Choroid plexus epithelial cell (primary cell): ENCODE measurements at places on chromosomes 3 and 15.
A peak's percentile ranks its signal among the peaks of the same experiment; 100 is the strongest.

DNA sequence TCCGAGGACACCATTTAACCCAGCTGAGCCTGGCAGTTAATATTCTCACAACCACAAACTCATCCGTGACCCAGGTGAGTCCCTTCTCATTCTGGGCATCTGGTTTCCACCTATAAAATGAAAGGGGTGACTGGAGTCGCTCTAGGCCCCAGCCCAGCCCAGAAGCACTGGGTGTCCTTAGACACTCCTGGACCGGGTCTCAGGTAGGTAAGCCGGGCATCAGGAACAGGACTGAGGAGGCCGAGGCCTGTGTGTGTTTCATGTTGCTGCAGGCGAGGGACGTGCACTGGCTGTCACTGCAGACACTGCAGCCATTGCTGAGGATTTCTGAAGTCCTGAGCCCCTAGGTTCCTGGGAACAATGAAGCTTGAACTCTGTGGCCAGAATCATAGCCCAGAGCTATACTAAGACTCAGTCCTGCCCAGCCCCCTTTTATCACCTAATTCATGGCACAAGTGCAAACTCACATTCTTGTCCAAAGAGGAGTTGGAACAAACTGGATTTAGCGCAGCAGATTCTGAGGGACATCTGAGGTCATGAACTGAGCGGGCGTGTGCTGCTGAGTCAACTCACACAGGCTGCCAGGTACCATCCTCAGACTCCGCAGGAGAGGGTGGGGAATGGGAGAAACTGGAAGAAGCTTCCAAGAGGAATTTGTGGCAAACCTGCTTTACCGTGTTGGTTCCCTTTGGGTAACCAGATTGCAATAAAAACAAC, 184.9 kb downstream of the FAM43A start:
- DNase-seq: peak; percentile 45

- no peak for DNase-seq
Measured at GRCh38 chr3:146325170-146325569, 74.3 kb upstream of the PLSCR4 start.

DNA sequence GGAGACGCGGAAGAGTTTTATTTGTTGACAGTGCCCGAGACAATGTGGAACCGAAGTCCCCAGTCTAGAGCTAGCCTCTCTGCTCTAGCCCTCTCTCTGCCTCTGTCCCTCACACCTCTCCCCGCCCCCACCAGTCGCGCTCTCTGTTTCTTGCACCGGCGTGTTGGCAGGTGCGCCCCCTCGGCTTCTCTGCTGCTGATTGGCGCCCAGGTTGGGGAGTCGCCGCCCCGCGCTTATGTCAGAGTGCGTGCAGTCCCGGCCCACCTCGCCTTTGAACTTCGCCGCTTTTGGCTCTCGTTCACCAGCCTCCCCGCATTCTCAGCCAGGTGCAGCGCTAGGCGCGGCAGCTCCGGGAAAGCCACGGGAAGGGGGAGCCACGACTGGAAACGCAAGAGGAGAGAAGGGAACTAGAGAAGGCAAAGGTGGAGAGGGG, at the start of gene SOX14:
SOX14 (plus strand) TSS at position 315 of the 433 bp plus-strand sequence. CDS start 470 bp downstream, outside the sequence.
- DNase-seq: no peak

- DNase-seq: peak; percentile 31
Measured at GRCh38 chr3:72446218-72447058, 401.8 kb downstream of the SHQ1 start.

DNA sequence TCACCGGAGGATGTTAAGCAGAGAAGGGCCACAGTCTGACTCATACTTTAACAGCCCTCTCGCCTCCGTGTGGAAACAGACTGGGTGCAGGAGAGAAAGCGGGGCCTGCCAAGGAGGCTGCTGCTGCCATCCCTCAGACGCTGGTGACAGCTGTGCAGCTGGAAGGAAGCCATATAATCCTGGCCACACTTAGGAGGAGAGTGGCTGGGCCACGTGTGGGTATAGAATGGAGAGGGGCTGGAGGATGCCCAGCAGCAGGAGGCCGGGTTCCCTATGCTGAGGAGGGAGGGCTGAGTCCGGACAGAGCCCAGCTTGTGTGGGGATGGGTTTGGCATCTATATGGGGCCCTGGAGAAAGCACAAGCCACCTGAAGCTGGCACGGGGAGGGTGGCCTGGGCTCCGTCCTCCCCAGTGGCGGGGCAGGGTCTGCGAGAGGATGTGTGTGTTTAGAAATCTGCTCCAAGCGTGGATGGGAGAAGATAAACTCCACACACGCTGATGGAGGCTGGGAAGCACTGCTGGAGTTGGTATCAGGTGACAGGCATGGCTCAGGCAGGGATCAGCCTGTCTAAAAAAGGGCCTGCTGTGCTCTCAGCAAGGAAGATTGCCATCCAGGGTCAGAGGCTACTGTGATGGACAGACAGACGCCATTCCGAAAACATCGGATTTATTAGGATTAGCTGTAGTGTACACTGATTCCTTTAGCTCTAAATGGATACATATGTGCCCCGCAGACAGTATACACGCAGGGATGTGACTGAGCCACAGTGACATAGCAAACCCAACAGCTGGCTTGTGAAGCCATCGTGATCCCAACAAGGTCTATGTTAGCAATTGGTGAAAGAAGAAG, 15.9 kb downstream of the ABTB1 start:
- peak; percentile 39 for DNase-seq

- no peak for DNase-seq
Measured at GRCh38 chr15:58466566-58466965, 34.8 kb downstream of the LIPC start.

DNA sequence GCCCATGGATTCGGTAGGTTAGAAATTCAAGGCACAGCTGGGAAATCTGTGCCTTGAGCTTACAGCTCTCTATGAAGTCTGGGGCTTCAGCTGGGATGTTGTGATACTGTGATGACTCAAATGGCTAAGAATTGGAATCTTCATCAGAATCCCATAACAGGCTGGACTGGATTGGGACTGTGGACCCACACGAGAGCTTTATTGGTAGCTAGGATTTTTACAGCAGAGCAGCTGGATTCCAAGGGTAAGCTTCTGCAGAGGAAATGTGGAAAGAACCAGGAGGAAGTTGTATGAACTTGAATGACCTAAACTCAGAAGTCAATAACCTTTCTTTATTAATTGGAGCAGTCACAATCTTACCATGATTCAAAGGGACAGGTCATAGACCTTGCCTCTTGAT, 1187.1 kb downstream of the ROBO1 start:
- DNase-seq: no peak

- no peak for DNase-seq
Measured at GRCh38 chr3:181726351-181727330, 14.9 kb downstream of the SOX2 start.

- no peak for DNase-seq
Measured at GRCh38 chr15:69086427-69087204, 72.1 kb downstream of the NOX5 start.

- peak; percentile 86 for DNase-seq
Measured at GRCh38 chr15:48896869-48897814, 19.2 kb downstream of the EID1 start.

DNA sequence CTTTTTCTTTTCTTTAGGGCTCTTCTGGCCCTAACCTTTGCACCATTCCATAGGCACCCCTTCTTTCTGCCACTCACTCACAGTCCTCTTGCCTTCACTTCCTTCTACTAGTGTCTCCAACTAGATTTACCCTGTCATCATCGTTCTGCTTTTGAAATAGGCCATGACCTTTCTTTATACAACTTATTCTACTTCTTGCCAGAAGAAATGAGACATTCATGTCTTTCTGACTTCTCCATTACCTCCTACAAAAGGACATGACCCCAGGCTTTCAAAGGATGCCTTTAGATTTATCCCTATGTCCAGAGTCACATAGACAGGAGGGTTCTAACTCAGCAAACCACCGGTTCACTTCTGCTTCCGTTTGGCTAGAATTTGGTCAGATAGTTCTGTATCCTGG, 336.4 kb upstream of the LRRFIP2 start:
- no peak for DNase-seq

DNA sequence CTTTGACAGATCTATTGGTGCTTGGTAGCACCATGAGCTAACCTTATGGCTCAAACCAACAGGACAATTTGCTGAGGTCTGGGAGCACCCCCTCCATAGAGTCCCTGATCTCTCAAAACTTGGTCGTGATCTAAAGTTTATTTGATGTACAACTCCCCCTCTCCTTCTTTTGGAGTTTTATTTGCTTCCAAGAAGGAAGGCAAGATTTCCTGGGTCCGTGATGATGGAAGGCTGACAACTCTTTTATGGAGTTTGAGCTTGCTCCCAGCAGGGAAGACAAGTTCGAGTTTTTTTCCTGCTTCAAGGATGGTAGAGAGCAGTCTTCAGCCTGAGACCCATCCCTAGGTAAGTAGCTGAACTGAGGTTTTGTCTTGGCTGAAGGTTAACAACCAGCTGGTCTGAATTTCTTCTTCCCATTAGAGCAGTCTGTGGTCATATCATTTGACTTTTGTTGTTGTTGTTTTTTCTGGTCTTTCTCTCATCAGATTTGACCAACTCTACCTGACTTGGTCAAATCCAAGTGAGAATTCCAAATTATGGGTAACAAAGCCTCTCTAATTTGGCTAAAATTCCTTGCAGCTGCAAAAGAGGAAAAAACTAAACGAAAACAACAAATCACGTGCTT, 2.8 kb upstream of the MUC20 start:
- DNase-seq: no peak

DNA sequence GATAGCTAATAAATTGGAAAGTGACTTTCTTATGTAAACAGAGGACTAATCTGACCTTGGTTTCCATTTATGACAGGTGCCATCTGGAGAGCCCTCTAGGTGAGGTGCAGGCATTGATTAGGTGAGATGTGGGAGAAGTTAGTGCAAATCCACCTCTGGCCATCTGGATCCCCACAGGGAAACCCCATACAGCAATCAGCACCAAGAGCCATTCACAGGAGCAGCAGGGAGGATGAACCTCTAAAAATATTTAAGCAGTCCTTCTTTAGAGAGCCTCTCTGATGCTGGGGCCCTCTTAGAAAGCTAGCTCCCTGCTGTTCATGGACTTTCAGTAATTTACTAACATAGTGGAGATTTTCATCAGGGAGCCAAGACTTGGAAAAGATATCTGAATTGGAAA, 69.3 kb downstream of the CLSTN2 start:
- DNase-seq: no peak

DNA sequence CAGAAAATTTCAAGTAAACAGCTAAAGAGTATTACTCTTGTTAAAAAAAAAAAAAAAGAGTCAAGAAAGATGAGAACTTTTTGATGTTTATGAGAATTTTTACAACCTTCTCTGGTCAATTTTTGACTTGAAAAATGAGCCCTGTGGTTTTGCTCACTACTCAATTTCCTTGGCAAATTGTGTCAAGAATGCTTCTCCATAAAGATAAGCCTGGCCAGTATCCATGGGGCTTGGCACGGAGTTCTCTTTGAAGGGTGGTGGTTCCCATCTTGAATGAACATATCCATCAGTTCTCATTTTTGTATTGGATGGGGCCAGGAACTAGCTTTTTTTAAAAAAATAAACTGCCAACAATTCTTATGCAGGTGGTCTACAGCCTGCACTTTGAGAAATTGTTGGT, 179.9 kb downstream of the RYR3 start:
- no peak for DNase-seq

- no peak for DNase-seq
Measured at GRCh38 chr15:62445244-62445643, 280.2 kb upstream of the C2CD4B start.

DNA sequence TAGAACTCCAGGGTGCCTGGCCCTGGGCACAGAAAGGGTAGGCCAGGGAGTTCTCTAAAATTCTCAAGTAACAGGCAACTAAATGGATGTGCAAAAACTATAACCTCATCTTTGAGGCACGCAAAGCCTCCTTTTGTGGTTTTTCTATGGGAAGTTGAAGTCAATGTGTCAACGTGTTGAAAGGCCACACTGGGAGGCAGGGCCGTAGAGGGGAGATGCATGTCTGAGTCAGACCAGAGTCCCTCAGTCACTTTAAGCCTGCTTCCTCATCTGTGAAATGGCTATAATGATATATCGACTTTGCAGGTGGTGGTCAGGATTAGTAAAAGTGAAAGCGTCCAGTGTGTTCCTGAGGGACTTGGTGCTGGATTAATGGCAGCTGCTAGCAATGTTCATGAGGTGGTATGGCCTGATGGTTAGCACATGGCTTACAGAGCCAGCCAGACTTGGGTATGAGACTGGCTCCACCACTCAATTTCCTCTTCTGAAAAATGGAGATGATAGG, 17.0 kb downstream of the TGM5 start:
- peak; percentile 96 for DNase-seq

GRCh38 chr3:119652306-119653033, 7.9 kb downstream of the POPDC2 start:
- DNase-seq: no peak

DNA sequence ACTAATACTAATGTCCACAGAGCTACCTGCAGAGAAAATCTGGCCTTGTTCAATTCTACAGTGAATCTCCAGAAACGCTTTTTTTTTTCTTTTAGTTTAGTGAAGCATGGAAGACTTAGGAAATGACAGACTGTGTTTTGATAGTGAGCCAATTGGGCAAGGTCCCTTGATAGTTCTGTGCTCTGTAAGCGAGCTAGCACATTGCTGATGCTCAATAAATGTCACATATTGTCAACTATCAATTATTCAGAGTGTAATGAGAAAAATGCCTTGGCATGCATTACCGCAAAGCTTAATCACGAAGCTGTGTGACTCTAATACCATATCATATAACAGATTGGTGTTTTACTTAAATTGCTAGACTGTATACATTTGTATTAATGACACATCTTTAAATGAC, 5.2 kb upstream of the C3orf85 start:
- DNase-seq: no peak

GRCh38 chr3:136624371-136624770, 127.8 kb downstream of the STAG1 start:
- no peak for DNase-seq

DNA sequence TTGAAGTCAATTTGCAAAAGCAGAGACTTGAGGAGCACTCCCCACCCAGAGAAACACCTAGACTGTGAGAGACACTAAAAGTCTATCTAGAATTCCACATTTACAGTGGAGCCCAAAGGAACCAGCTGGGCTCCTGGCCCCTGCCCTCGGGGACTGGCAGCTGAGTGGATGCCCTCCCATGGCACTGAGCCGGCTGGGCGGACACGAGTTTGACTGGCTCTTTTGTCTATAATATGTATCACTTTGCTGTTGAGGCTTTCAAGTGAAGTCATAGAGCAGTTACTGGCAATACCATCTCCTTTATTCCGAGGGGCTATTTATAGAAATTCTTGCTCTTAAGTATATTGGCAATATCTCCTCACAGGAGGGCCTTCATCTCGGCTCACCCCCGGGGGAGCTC, 65.8 kb upstream of the TNFAIP8L3 start:
- DNase-seq: no peak

DNA sequence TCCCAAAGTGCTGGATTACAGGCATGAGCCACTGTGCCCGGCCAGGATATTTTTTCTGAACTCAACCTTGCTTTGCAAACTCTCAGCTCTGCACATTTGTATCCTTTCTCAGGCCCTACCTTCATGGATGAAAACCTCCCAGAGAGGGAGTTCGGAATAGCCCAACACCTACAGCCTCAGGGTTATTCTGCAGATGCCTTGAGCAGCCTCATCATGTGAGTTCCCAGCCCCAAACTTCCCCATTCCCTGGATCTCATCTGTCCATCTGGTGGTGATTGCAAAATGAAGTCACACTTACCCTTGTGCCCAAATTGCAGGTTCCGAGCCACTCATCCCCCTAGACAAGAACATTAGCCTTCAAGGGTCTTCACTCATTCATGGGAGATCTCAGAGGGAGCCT, 39.9 kb upstream of the KLHL25 start:
- no peak for DNase-seq

GRCh38 chr3:55466526-55466925, 20.6 kb downstream of the WNT5A start:
- no peak for DNase-seq
